ENCODE measurements at places on chromosomes 7 and 10. TPM values are rescaled to one million over a fixed set of nuclear protein-coding genes. Genes with fewer than 3 reads are reported as not detected.
A peak's percentile ranks its signal among the peaks of the same experiment; 100 is the strongest.

GRCh38 chr10:48604991-48605508 is at the start of gene ARHGAP22:
ARHGAP22 (minus strand) TSS chr10:48605073; CDS start chr10:48604796, 277 bp downstream.
- DNase-seq: no peak

DNA sequence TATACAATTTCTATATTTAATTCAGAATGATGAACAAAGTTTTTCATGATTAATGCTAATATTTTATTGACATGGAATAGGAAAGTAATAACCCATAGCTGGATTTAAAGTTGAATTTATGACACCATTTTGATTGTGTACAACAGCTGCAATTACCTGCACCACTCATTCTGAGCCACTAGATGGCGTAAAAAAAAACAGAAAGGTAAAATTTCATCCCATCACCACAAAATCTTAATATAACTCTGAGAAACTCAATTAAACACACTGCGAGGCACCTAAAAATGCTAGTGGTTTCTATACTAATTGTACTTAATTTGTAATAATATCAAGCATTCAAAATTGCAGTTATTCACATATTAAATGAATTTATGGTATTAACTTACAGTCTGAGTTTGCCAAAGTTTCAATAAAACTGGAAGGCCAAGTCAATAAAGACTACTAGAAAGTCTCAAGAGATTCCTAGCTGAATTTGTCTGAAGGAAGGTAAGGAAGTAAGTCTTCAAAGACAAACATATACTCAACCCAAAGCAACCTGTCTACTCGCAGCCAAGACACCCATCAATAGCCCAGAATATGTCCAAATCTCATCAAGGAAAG is 182.5 kb downstream of the SKAP2 start:
- no peak for DNase-seq

GRCh38 chr7:110595694-110596093 is 495.2 kb upstream of the LRRN3 start:
- DNase-seq: no peak

GRCh38 chr7:1671594-1672451 is 1.7 kb downstream of the ELFN1 start:
- DNase-seq: no peak

GRCh38 chr7:98774884-98775283 is 94.9 kb downstream of the TMEM130 start:
- DNase-seq: no peak

- DNase-seq: no peak
Measured at GRCh38 chr7:83786858-83787257, 137.9 kb upstream of the SEMA3E start.

DNA sequence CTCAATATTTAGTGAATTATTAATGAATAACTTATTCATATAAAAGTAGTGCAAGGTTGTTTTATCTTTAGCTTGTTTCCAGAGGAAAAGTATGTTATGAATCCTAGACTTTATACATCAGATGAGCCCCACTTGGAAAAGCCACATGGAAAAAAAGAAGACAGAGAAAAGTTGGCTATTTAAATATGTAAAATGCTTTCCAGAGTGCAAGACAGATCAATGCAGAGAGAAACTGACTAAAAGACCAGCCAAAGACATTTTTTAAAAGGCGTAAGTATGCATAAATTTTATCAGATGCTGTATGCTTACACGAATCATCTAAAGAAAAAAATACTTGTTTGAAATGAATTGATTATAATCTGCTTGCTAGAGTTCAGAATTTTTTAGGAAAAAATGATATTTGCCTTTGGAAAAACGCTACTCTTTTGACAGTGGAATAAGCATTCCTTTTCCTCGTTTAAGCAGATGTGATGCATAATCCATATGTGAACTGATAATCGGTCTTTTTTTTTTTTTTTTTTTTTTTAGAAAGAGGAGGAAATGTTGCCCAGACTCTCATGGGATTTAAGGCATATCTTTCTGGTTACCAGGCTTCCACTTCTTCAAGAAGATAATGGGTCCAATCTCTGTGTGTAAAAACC is 70.7 kb downstream of the RELN start:
- DNase-seq: no peak

GRCh38 chr7:44511863-44512468 is 21.5 kb upstream of the NUDCD3 start:
- DNase-seq: no peak

DNA sequence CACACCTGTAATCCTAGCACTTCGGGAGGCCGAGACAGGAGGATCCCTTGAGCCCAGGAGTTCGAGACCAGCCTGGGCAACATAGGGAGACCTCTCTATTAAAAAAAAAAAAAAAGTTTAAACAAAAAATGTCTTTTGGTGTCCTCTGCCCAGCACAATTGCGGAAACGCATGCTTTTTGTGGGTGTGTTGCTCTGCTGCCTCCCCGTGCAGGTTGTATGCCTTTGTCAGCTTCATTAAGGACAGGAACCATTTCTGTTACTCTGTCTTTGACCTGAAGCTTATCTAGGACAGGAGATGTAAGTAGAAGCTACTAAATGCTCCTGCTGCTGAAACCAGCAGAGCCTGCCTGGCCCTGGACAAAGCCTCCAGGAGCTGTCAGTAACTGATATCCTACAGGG is 21.3 kb upstream of the ANKRD2 start:
- no peak for DNase-seq

- DNase-seq: no peak
Measured at GRCh38 chr10:61448841-61449600, 4.2 kb downstream of the TMEM26 start.

DNA sequence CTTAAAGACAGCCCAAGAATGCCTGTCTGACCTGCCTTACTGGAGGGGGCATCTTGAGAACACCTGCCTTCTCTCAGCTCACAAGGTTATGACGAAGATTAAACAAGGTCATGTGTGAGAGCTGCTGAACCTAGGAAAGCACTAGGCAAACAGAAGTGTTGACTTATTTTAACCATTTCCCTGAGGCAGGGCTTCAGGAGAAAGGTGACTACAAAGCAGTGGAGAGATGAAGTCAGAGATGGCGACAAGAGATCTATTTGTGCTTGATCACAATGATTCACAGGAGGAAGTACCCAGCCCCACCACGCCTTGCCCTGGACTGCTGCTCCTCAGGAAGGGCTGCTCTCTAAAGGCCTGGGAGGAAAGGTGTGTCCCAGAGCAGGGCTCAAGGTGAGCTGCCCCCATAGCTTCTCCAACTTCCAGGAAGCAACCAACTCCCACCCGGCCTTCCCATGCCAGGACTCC is 27.8 kb downstream of the STN1 start:
- no peak for DNase-seq

- DNase-seq: no peak
Measured at GRCh38 chr7:30859940-30860496, 51.6 kb upstream of the AQP1 start.

GRCh38 chr7:65216469-65216868 is 157.2 kb upstream of the ZNF92 start:
- peak; percentile 66 for DNase-seq

- DNase-seq: no peak
Measured at GRCh38 chr10:56522166-56522565, 161.1 kb upstream of the ZWINT start.

GRCh38 chr7:139133335-139134139 is 24.0 kb upstream of the ZC3HAV1 start:
- DNase-seq: peak; percentile 92

The CYP26C1 gene
- 0.05 TPM for total RNA-seq

The MYH16 gene
- total RNA-seq: not detected

The AKR1D1 gene
- not detected for total RNA-seq

The PRPS1L1 gene
- total RNA-seq: not detected

The ELOVL3 gene
- not detected for total RNA-seq

Measured in activated T-cell treated with anti-CD3 and anti-CD28 coated beads, Interleukin-2, amount 50 U/mL, for 72 hours (primary cell).